ENCODE measurements at places on chromosomes 12 and 14.
A peak's percentile ranks its signal among the peaks of the same experiment; 100 is the strongest.

GRCh38 chr14:40393143-40393542 lies 960.9 kb upstream of the FBXO33 start:
- no peak for DNase-seq

DNA sequence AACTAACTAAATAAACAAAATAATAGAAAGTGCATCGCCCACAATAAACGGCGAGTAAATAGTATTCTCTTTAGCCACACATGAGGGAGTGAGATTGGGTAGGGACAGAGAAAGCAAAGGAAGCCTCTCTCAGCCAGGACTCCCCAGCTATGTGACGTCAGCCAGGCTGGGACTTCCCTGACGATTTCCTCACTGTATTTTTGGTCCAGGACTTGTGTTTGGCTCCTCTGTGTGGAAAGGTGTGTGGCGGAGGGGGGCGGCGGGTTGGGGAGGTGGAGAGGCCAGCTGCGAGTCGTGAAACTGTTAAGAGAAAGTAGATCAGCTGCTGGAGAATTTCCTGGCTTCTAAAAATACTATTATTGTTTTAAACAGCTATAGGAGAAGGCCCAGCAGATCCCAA lies 1124.6 kb downstream of the AACS start:
- DNase-seq: no peak

- DNase-seq: no peak
Observed at GRCh38 chr14:100345711-100346110, 22.6 kb downstream of the SLC25A47 start.

DNA sequence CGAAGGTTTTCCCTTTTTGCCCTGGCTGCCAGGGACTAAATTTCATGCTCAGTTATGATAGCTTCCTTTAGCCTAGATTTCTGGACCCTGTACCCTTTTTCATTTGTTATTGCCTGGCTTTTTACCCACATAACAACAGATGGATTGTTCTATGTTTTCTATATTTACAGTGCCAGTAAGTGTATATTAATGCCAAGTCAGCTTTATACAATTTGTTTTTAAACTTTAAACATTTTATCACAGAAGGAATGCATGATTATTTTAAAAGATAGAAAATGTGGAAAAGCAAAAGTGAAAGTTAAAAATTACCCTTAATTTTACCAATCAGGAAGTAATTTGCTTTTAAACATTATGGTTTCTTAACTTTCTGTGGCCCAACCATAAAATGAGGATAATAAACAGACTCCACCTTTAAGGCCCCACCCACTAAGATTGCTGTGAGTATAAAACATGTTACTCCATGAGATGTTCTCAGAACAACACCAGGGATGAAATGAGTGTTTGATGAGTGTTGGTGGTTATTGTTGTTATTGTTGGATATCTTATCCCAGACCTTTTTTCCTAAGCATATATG lies 496.8 kb downstream of the EGLN3 start:
- DNase-seq: no peak

DNA sequence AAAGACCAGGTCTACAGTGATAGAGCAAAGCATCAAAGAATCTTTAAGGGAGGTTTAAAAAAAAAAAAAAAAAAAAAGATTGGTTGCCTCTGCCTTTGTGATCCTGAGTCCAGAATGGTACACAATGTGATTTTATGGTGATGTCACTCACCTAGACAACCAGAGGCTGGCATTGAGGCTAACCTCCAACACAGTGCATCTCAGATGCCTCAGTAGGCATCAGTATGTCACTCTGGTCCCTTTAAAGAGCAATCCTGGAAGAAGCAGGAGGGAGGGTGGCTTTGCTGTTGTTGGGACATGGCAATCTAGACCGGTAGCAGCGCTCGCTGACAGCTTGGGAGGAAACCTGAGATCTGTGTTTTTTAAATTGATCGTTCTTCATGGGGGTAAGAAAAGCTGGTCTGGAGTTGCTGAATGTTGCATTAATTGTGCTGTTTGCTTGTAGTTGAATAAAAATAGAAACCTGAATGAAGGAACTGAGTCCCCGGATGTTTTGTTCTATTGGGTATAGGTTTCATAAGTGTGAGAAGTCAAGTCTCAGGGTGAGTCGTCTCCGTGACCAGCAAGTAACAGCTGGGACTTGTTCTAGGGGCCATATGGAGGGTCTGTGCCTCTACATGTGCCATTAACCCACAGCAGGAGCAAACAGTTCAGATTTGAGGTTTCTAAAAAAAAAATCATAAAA lies 9.3 kb downstream of the PEBP1 start:
- DNase-seq: no peak

DNA sequence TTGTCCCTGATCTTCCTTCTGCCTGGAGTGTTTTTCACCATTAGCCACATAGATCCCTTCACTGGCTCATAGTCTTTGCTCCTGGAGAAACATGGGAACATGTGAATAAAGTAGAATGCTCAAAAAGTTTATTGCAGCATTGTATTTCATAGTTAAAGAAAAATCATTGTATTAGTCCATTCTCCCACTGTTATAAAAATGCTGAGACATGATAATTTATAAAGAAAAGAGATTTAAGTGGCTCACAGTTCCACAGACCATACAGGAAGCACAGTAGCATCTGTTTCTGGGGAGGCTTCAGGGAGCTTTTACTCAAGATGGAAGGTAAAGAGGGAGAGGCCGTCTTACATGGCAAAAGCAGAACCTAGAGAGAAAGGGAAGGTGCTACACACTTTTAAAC lies 238.3 kb upstream of the OR4E1 start:
- DNase-seq: no peak

DNA sequence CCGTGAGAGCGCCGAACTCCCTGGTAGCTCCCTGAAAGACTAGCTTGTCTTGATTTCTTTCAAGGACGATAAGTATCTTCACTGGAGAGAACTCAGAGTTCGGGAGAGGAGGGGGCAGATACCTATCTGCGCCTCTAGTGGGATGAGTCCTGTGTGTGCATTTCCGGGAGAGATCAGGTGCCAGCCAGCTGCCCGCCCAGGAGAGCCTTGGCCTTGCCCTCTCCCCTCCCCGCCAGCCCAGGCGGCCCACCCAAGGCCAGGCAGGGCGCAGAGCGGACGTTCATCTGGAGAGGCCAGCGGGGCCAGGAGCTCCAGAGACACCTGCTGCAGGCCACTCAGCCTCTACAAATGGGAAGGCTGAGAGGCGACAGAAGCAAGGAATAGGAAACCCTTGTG lies 1.0 kb downstream of the CD9 start:
- peak; percentile 8 for DNase-seq

GRCh38 chr12:15716581-15716980 lies 72.6 kb downstream of the EPS8 start:
- no peak for DNase-seq

DNA sequence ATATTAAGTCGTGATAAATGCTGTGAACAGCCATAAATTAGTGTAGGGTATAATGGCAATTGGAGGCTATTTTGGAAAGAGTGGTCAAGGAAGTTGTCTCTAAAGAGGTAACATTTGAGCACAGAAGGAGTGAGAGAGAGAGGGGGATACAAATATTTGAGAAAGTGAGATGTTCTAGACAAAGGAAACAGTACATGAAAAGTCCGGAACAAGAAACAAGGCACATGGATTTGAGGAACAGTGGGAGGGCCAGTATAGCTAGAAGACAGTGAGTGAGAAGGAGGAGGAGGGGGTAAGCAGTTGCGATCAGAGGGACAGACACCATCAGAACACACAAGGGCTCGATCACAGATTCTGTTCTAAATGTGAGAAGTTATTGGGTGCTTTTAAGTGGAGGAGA lies 20.1 kb upstream of the RNASE12 start:
- no peak for DNase-seq

GRCh38 chr12:38921025-38921677 lies 15.8 kb upstream of the CPNE8 start:
- DNase-seq: no peak

DNA sequence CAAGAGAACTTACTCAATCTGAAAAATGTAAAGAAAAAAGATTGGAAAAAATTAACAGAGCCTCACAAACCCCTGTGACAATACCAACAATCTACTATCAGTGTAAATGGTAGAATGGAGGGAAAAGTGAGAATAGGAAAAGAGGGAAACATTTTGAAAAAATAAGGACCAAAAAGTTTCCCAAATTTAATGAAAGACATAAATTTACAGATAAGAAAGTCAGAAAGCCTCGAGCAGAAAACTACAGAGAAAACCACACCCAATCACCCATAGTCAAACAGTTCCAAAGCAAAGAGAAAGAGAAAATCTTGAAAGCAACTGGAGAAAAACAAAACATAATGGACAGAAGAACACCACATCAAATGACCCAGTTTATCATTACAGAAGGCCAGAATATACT lies 142.7 kb upstream of the DIO3 start:
- no peak for DNase-seq

GRCh38 chr12:100593490-100593889 lies 20.0 kb downstream of the GAS2L3 start:
- no peak for DNase-seq

DNA sequence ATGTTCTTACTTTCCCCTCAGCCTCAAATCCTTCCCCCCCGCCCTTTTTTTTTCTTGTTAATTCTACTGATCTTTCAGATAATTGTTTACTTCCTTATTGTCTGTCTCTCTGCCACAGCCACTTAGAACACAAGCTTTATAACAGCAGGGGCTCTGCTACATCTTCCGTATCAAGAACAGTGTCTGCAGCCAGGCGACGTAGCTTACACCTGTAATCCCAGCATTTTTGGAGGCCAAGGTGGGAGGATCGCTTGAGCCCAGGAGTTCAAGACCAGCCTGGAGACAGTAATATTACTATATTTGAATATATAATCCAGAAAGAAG lies 5.4 kb downstream of the SOS2 start:
- DNase-seq: no peak

- DNase-seq: no peak
Observed at GRCh38 chr14:22073801-22074200, 400.2 kb upstream of the OR4E1 start.

DNA sequence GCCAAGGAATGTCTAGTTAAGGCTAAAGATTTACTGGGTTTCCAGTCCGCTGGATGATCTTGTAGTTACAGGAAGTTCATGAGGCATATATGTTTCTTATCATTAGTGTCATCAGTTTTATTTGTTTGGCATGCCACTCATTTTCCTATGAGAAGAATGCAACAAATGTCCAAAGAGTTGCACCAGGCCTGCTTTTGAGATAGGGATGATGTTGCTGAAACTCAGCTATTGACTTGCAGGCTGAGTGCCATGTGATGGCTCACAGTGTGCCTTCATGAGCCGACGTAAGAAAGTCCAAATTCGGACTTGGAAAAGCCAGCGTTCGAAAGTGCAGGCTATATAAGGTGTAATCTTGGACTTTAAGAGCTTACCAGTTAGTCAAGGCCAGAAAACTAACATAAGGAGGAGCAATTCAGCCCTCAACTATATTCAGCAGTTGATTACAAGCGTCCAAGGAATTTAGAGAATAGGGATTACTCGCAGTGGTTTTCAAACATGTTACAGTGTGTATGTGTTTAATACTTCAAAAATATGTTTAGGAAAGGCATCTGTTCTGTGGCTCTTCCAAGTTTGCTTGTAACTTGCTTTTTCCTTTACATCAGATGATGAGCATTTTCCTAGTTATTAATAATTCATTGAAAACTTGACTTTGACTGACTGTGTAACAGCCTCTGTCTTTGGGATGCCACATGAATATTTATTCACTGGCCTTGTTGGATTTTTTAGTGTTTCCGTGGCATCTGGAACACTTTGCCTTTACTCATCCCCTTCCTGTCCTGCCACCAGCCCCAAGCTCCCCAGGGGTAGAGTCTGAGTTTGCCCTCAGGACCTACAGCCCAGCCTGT lies 101.3 kb downstream of the LGMN start:
- no peak for DNase-seq

DNA sequence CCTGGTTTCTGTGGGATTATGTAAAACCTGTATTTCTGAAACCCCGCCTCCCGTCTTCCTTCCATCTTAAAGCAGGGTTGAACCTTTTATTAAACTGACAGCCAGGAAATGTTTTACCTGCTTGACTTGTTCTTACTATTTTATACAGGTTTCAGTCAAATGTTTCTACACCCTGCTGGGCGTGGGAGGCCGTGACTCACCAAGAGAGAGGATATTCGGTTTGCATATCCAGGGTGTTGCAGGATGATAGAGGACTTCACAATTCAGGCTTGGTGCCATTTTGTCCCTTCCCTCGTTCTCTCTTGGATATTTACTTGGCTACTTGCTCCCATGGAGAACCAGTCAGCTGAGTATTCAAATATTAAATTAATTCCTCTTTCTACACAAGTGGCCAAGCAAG lies 69.7 kb downstream of the ARF6 start:
- DNase-seq: no peak

DNA sequence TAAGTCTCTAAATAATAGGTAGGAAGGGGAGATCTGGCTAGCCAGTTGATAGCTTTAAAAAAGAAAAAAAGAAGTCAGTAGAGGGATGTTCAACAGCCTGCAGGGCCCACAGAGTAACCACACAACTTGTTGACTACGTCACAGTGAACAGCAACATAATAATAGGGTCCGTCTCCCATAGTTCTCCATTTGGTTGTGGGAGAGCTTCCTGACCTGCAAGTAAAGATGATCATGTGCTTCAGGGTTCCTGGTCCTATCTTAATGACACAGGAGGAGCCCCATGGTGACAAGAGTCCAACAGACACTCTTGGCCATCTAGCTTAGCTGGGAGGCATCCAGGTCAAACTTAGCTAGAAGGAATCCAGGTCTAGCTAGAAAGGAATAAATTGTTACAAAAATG lies 36.2 kb downstream of the FGD6 start:
- no peak for DNase-seq

- DNase-seq: no peak
Observed at GRCh38 chr14:20612403-20612802, 21.2 kb upstream of the RNASE12 start.

DNA sequence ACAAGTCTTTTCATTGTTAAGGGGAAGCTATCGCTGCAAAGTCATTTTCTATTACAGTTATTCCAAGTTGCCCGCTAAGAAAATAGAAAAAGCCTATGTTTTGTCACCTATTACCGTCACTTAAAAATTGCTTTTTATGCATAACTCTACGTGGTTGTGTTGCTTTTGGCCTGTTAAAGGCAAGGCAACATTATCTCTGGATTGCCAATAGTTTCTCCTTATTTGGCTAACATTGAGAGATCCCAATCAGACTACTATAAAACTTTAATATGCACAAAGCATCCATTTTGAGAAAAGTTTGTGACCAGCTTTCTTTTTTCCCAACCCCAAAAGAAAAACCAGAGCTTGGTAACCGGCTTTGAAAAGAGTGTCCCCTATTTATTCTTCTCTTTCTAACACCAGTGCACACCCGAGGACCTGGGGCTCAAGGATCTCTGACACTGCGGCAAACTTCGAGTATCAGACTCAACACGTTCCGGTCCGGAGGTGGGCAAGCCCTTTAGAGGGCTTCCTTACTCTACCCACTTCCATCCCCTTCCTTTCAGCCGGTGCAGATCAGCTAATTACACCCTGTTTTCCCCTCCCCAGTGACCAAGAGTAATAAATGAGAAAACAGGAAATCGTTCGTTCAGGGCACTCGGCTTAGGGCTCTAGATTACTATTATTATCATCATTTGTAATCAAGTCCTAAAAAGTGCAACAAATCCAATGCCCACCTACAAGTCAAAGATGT lies 1.2 kb downstream of the PPP1R12A start:
- peak; percentile 30 for DNase-seq

- DNase-seq: no peak
Observed at GRCh38 chr12:47742253-47742825, 16.3 kb downstream of the RAPGEF3 start.

GRCh38 chr12:53935383-53936341 lies 3.0 kb upstream of the HOXC13 start:
- no peak for DNase-seq

Measured in NCI-H748 treated with DMSO at 0.1 percent for 48 hours (cell line).